Hepatocyte (in vitro differentiated cells): ENCODE measurements at places on chromosomes 6 and 20.

DNA sequence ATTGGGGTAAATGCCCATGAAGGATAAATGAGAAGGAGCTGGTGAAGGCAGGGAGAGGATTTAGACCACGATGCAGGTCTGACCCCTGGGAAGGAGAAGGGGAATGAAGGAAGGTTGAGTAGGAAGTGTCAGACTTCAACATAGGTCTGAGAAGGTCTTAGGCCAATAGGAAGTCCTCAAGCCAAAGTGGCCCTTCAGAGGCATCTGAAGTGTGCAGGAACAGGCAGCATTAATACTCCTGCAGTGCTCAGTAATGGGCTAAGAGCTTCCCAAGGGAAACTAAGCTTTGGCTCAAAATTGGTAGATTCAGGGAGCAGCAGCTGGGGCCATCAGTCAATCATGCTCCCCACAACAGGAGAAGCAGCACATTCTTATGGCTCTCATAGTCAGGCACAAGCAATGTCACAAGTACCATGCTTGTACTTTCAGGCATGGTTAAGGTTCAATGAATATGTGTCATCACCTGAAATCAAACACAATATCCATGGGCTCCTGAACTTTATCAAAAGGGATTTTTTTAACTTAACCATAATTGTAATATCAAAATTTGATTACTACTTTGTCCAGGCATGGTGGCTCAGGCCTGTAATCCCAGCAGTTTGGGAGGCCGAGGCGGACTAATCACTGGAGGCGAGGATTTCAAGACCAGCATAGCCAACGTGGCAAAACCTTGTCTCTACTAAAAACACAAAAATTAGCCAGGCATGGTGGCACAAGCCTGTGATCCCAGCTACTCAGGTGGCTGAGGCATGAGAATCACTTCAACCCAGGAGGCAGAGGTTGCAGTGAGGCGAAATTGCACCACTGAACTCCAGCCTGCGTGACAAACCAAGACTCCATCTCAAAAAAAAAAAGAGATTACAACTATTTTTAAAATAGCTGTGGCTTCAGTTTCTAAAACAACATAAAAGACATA is 9.9 kb downstream of the RALGAPA2 start:
- no peak for DNase-seq

GRCh38 chr6:80151635-80152034 is 45.2 kb downstream of the BCKDHB start:
- no peak for DNase-seq

DNA sequence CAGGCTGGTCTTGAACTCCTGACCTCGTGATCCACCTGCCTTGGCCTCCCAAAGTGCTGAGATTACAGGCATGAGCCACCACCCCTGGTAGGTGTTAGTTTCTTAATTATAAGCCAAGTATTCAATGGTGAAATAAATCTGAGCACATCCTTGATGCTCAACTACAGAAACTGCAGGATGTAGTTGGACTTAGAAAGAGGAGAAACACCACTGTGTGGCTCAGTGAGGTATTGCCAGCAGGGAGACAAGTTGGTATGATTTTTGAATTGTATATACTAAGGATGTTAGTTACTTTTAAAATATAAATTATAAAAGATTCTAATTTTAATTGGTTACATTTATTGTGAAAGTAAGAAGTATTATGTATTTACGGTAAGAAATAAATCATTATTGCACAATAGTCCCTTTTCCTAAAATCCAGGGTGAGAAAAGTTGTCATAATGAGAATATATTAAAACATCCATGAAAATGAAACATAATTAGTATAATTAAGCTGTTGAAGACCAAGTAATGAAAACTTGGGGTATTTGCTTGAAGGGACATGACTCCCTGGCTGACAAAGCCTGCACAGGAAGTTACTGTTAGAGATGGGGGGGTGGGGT is 17.6 kb downstream of the SLC18B1 start:
- peak; percentile 21 for DNase-seq

DNA sequence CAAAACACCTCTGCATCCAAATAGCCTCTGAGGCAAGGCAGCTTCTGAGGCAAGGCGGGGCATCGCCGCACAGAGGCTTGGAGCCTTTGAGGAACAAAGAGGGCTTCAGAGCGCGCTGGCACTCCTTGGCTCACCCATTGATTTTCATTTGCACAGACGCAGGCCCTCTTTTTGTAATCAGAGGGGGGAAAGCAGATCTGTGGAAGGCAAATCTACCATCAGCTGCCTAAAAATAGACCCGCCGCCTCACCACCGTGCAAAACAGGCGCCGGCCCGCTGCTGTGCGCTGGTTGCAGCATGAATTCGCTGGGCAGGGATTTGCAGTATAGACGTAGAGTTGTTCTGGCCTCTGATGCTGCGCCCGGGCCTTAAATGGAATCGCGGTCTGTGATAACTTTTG is 69.9 kb upstream of the STMND1 start:
- no peak for DNase-seq

- no peak for DNase-seq
Observed at GRCh38 chr6:26170951-26171841, 84.0 kb downstream of the HFE start.

DNA sequence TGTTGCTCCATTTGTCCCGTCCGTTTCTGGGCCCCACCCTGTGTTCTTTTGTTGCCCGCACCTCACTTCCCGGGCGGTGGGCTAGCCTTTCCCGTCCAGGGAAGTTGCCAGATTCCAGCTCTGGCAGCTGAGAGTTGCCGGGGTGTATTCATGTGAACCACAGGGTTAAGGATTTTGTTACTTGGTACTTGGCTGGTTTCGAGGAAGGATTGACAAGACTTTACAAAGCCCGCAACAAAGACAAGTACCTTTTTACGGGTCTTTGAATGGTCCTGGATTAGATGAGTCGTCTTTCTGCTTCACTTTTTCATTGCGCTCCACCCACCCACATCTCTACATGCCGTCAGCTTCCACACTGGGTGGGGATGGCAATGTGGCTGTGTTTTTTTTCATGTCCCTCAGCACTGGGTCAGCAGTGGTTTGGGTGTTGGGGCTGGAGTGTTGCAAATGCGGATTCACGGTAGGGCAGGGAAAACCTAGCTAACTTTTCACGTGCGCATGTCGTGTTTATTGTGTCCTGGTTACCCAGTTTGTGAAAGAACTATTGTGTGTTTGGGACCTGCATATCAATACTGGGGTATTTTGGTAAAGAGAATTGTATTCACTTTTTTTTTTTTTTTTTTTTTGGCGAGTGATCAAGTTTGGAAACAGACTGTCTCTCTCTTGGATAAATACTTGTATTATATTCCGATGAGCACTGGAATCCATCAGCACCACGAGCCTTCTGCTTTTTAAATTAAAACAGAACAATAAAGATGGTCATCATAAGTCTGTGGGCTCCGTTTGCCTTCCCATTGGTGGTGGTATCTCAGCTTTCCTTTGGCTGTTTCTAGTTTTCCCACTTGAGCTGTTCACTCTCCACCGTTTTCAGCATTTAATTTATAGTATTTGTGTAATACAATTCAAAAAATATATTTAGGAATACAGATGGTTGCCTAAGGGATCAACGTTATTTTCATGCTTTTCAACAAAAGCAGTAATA is 1.2 kb downstream of the DUSP22 start:
- DNase-seq, result no peak

DNA sequence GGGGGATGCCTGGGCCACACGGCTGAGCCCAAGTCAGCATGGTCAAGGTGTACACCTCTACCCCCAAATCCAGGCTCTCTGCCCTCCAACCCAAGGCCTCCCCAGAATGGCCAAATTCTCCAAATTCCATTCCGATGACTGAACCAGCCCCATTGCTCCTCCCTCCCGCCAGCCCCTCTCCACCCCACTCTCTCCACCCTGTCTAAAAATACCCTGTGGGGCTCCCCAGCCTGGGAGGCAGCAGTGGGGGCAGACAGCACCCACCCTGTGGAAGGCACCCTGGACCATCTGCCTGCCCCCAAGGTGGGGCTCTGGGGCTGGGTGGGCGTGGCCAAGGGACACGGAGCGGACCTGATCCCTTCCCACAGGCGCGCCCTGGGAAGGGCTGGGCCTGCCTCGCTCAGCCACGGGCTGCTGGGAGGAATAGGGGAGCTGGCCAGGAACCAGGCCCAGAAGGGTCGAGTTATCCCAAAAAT is 11.4 kb downstream of the TEAD3 start:
- peak; percentile 60 for DNase-seq
